Fibroblast of skin of scalp (primary cell): ENCODE measurements at places on chromosomes 11 and 22.

DNA sequence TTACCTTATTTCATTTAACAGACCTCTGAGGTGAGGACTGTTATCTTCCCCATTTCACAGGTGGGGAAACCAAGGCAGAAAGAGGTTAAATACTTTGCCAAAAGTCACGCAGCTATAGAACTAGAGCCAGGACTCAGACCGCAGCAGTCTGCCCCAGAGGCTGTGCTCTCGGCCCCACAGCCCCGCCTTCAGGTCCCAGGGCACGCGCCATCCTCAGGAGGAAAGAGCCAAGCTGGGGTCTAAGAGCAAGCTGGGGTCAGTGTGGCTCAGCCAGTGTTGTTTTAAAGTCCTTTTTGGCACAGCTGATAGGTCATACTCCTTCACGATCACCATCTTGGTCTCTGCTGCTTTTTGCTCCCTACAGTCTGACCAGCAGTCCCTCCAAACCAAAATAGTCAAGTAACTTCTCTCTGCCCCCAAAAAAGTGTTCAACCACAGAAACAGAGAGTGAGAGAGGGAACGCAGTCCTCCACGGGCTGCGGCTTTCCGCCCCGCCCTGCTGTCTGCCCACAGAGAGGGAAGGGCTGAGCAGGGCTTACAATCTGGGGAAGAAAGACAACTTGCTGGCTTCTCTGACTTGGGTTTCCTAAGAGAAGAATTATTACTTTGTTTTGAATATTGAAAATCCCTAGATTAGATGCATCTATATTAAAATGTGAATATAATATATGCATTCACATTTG is 137.2 kb upstream of the OPCML start:
- no peak for DNase-seq

DNA sequence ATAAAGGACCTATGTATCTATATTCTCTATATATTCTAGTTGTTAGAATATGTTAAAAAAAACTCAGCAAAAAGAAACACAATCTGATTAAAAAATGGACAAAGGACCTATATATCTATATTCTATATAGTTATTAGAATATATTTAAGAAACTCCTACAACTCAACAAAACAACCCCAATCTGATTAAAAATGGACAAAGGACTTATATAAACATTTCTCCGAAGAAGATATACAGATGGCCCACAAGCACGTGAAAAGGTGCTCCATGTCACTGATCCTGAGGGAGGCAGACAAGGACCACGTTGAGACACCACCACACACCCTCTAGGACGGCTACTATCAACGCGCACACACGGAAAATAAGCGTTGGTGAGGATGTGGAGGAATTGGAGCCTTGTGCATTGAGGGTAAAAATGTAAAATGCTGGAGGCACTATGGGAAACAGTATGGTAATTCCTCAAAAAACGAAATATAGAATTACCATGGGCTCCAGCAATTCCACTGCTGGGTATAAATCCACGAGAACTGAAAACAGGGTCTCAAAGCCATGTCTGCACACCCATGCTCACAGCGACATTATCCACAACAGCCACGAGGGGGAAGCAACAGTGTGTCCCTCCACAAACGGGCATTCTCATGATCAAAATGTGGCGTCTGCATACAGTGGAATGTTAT is 22.7 kb downstream of the YPEL1 start:
- DNase-seq = peak; percentile 84

DNA sequence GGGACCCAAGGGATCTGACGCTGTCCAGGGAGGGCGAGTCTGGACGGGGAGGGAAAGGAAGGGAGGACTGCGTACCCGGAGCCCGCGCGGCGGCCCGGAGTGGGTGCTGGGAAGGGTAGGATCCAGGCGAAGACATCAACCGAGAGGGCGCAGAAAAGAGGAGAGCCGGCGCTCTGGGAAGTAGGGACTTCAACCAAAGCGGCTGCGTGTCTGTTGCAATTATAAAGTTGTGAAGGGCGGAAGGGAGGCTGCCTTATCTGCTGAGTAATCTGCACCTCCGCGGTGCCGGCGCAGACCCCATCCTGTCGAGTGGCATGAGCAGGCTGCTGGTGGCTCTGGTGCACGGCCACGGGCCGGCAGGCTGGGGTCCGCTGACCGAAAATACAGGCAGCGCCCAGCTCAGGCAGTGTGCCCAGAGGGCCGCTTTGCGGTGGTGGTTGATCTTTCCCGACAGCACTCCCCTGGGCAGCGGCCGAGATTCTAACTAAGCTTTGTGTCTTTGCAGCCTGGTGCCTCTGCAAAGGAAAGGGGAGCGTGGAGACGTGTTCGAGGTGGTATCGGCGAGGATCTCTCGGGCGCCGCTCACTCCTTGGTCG is 978 bp downstream of the C11orf87 start:
- peak; percentile 35 for DNase-seq

- DNase-seq = no peak
Observed at GRCh38 chr11:114430290-114430689, 9.0 kb upstream of the REXO2 start.

DNA sequence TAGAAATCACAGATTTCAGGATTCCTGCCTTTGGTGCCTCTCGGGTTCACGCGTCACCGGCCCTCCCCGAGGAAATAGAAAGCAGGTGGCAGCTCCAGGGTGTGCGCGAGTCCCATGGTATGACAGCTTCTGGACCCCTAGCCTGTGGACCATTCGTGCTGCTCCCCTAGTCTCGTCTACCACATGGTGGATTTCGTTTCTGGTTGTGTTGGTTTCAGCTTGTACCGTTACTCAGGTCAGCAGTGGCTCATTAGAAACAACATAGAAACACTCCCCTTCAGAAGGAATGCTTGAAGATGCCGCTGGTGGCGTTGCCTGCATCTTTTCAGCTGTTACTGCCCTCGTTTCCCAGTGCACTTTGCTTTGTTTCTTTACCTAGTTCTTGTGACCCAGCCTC is 700 bp downstream of the TTC17 start:
- DNase-seq = peak; percentile 2

DNA sequence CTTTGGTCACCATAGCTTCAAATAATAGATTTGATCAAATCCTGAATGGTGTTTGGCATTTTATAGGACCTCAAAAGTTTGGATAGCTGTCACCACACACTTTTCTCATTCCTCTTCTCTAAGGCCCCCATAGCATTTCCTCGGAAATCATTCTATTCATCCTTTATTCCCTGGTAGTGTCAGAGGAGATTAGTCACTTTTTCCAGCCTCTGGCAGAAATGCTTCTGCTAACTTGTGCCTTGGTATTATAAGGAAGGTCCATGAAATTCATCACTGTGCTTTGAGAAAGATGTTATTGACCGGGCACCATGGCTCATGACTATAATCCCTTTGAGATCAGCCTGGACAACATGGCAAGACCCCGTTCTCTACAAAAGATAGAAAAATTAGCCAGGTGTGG is 19.7 kb upstream of the NUP160 start:
- DNase-seq = peak; percentile 20

DNA sequence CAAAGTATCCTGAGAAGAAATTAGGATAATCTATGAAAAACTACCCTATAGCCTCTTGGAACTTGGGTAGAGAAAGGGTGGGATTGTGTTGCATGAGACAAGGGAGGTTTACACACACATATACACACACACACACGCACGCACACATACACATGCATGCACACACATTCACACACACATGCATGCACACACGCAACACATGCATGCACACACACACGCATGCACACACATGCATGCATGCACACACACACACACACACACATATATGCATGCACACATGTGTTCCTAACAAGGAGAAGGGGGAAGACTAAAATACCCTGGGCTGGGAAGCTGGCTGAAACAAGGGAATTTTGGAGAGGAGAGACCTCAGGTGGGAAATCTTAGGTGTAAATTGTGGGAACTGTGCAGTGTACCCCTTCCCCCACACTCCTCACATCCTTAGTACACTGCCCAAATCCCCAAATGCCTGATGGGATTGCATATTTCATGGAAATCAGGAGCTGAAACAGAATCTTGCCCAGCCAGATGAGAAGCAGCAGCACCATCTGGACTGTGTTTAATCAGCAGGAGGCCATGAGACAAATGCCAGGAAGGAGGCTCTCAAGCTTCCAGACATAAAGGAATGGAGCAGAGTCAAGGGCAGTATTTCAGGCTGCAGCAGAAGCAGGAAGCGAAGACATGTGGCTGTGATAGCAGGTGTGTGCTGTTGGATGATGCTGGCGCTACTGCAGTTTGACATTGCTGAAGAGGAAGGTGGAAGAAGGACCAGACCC is 14.6 kb upstream of the POLD3 start:
- peak; percentile 57 for DNase-seq
